ENCODE measurements at places on chromosomes 7 and 10. TPM values are rescaled to one million over a fixed set of nuclear protein-coding genes. Genes with fewer than 3 reads are reported as not detected.

The PPP1R3C gene
- total RNA-seq, result 30.0 TPM

The FAM25C gene
- not detected for total RNA-seq

The RINT1 gene
- 26.0 TPM for total RNA-seq

The NEUROG3 gene
- total RNA-seq, result 7.3 TPM

The FAM237B gene
- total RNA-seq, result not detected

The SPDYE8 gene
- total RNA-seq, result 0.22 TPM

- H3K27ac ChIP-seq, result no peak overlapping the region
- H3K4me3 ChIP-seq, result no peak overlapping the region
- no peak for DNase-seq
- no peaks in the 10 kb centered on the region for H3K36me3 ChIP-seq
- H3K4me1 ChIP-seq, result no peaks in the 10 kb centered on the region
These were observed 80.8 kb upstream of the KLF14 start for GRCh38 chr7:130814778-130815335.

GRCh38 chr7:6507906-6508305 is 43.4 kb downstream of the GRID2IP start:
- H3K4me3 ChIP-seq, result no peak overlapping the region
- no peaks in the 10 kb centered on the region for H3K27me3 ChIP-seq
- H3K4me1 ChIP-seq, result no peaks in the 10 kb centered on the region
- no peak for DNase-seq
- no peaks in the 10 kb centered on the region for H3K36me3 ChIP-seq

GRCh38 chr7:67731704-67732103 is 735.1 kb downstream of the TYW1 start:
- no peaks in the 10 kb centered on the region for H3K36me3 ChIP-seq
- H3K4me1 ChIP-seq, result peaks cover 16% of the 10 kb centered on the region
- DNase-seq, result no peak
- H3K27ac ChIP-seq, result peak overlapping the region; percentile 45

DNA sequence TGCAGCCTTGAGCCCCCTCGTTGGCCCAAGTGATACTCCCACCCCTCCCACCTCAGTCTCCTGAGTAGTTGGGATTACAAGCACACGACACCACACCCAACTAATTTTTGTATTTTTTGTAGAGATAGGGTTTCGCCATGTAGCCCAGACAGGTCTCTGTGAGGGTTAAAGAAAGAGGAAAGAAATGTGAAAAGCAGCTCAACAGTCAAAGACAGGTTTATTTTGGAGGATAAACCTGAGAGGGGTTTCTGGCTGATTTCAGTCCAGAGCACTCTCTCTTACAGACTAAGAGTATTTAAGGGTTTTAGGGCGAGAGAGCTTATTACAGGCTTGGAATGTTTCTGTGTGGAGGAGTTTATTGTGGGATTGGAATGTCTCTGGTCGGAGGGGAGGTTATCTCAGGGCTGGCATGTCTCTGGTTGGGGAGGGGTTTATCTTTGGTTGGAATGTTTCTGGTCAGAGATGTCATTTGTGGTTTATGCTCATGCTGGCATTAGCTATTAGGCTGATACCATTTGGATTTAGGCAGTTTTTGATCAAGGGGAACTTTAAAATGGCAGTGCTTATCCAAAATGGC is 26.1 kb upstream of the SNX10 start:
- no peak for DNase-seq
- H3K4me1 ChIP-seq, result no peaks in the 10 kb centered on the region
- no peak overlapping the region for H3K4me3 ChIP-seq
- H3K27ac ChIP-seq, result no peak overlapping the region
- no peaks in the 10 kb centered on the region for H3K27me3 ChIP-seq
- no peaks in the 10 kb centered on the region for H3K36me3 ChIP-seq

GRCh38 chr7:91135703-91136430 is 128.4 kb upstream of the FZD1 start:
- peaks cover 17% of the 10 kb centered on the region for H3K4me1 ChIP-seq
- no peaks in the 10 kb centered on the region for H3K27me3 ChIP-seq
- no peak for DNase-seq
- H3K4me3 ChIP-seq, result no peak overlapping the region
- no peak overlapping the region for H3K27ac ChIP-seq
- peaks cover 7% of the 10 kb centered on the region for H3K36me3 ChIP-seq

- no peaks in the 10 kb centered on the region for H3K36me3 ChIP-seq
- peaks cover 13% of the 10 kb centered on the region for H3K4me1 ChIP-seq
- no peak for DNase-seq
- no peaks in the 10 kb centered on the region for H3K27me3 ChIP-seq
- no peak overlapping the region for H3K4me3 ChIP-seq
These were observed 366.2 kb downstream of the PCDH15 start for GRCh38 chr10:54434782-54435181.

DNA sequence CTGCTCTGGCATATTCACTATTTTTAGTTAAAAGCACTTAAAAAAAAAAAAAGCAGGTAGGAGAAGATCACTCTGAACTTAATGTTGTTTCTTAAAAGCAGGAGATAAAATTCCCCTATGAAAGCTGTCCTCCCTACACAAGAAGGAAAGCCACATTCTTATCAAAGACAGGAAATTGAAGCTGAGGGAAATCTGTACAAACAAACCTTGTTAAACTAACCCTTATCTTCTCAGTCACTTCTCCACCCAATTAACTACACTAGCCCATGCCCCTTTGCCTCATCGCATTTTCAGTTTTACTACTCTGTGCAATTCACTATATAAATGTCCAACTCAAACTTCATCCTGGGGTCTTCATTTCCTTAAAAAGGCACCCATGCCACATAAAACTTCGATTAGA is 2.7 kb upstream of the CDCA7L start:
- H3K4me1 ChIP-seq, result peaks cover 20% of the 10 kb centered on the region
- no peaks in the 10 kb centered on the region for H3K36me3 ChIP-seq
- H3K27me3 ChIP-seq, result peaks cover 11% of the 10 kb centered on the region
- H3K27ac ChIP-seq, result no peak overlapping the region
- no peak for DNase-seq

- no peaks in the 10 kb centered on the region for H3K4me1 ChIP-seq
- no peak for DNase-seq
- H3K36me3 ChIP-seq, result no peaks in the 10 kb centered on the region
- H3K27ac ChIP-seq, result no peak overlapping the region
- H3K4me3 ChIP-seq, result no peak overlapping the region
These were observed 109.0 kb upstream of the VIPR2 start for GRCh38 chr7:159253657-159254056.

GRCh38 chr10:15344876-15345285 is 26.2 kb downstream of the FAM171A1 start:
- H3K36me3 ChIP-seq, result no peaks in the 10 kb centered on the region
- H3K27me3 ChIP-seq, result no peaks in the 10 kb centered on the region
- DNase-seq, result no peak

DNA sequence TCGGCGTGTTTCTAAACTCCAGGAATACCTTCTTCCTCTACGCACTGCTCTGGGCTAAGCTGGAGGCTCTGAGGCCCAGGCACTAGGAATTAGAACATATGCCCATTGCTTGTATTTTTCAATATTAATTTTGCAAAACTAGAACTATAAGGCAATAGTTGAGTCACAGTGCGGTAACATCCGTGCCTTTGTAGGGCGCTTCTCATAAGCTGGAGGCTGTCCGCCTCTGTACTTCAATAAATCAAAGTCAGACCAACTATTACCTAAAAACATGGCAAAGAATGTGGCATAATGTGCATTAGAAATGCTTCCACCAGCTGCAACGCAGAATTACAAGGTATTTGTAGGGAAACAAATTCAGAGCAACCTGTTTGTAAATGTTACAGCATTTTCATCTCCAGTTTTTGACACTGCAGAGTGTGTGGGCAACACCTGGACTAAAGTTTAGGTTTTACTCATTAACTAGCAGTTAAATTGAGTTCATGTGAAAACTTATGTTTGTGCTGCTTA is 440 bp upstream of the MINDY3 start:
- peak overlapping the region; percentile 99 for H3K4me3 ChIP-seq
- peaks cover 29% of the 10 kb centered on the region for H3K27me3 ChIP-seq
- no peaks in the 10 kb centered on the region for H3K36me3 ChIP-seq
- DNase-seq, result no peak

DNA sequence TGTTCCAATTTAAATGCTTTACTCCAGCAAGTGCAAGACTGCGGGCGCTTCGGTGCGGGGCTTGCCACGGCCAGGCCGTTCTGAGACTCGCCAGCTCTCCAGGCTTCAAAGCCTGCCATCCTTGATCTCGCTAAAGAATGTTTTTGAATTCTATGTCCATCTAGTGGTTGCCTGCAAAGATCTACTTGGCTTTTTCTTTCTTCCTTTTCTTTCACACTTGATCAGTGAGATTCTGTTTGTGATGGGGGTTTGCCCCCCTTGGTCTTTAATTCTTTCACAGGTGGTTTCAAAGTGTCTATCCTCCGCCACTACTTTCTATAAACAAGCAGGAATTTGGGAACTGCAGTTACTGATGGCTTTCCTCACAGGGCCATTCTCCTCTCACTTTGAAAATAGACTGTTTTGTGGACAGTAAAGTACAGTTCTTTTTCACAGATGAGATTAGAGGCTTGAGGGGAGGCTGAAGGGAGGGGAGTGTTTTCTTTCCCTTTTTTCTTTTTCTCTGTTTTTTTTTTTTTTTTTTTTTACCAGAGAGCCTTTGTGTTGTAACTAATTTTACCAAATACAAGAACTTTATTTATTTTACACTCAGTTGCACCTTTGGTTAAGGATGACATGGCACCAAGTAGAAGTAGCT is 15.2 kb upstream of the FBXW4 start:
- H3K36me3 ChIP-seq, result no peaks in the 10 kb centered on the region
- H3K4me1 ChIP-seq, result peaks cover 4% of the 10 kb centered on the region
- H3K27me3 ChIP-seq, result peaks cover 18% of the 10 kb centered on the region
- no peak for DNase-seq
- no peak overlapping the region for H3K4me3 ChIP-seq

DNA sequence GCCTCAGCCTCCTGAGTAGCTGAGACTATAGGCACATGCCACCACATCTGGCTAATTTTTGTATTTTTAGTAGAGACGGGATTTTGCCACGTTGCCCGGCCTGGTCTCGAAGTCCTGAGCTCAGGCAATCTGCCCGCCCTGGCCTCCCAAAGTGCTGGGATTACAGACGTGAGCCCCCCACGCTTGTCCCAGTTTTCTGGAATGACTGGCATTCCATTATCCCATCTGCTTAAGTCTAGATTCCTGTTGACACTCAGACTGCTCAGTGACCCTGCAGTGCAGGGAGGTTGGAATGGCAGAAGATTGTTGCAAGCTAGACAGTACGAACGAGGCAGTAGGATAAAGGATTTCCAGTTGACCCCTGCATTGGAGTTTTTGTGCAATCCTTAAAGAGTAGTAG is 135.1 kb upstream of the NPS start:
- H3K4me3 ChIP-seq, result no peak overlapping the region
- no peak for DNase-seq
- peaks cover 11% of the 10 kb centered on the region for H3K36me3 ChIP-seq
- no peaks in the 10 kb centered on the region for H3K27me3 ChIP-seq
- no peak overlapping the region for H3K27ac ChIP-seq

DNA sequence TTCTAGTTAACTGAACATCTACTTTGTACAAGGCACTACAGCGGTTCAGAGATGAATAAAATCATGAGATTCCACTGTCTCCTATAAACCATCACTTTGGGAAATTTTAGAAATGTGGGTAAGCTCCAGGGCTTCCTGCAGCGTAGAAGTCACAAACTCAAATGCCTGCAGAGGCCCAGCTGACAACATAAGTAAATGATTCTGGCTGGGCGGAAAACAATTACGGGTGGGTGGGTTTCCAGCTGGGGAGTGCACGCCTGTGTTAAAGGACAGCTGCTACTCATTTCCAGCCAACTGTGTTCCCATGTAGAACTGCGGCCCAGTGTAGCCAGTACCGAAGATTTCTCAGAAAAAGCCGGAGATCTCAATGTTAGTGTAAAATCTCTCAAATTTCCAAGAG is 69.5 kb upstream of the ATRNL1 start:
- peaks cover 5% of the 10 kb centered on the region for H3K4me1 ChIP-seq
- no peaks in the 10 kb centered on the region for H3K36me3 ChIP-seq
- H3K27ac ChIP-seq, result no peak overlapping the region
- H3K27me3 ChIP-seq, result peaks cover 33% of the 10 kb centered on the region
- no peak overlapping the region for H3K4me3 ChIP-seq

- no peaks in the 10 kb centered on the region for H3K36me3 ChIP-seq
- no peaks in the 10 kb centered on the region for H3K27me3 ChIP-seq
- H3K4me1 ChIP-seq, result no peaks in the 10 kb centered on the region
- no peak for DNase-seq
- no peak overlapping the region for H3K27ac ChIP-seq
These were observed 516.7 kb downstream of the ADRA2A start for GRCh38 chr10:111593578-111593977.

- H3K4me1 ChIP-seq, result peaks cover 7% of the 10 kb centered on the region
- H3K4me3 ChIP-seq, result no peak overlapping the region
- no peaks in the 10 kb centered on the region for H3K36me3 ChIP-seq
- H3K27me3 ChIP-seq, result peaks cover 5% of the 10 kb centered on the region
These were observed 174.1 kb upstream of the GPR26 start for GRCh38 chr10:123492016-123492415.

GRCh38 chr7:155358948-155359712 is 61.5 kb downstream of the INSIG1 start:
- no peak overlapping the region for H3K4me3 ChIP-seq
- no peaks in the 10 kb centered on the region for H3K36me3 ChIP-seq

GRCh38 chr10:78528749-78529204 is 495.1 kb downstream of the RPS24 start:
- peaks cover 32% of the 10 kb centered on the region for H3K4me1 ChIP-seq
- H3K27ac ChIP-seq, result peak overlapping the region; percentile 80
- peaks cover 5% of the 10 kb centered on the region for H3K27me3 ChIP-seq
- peaks cover 1% of the 10 kb centered on the region for H3K36me3 ChIP-seq
- DNase-seq, result peak; percentile 20
- H3K4me3 ChIP-seq, result peak overlapping the region; percentile 33

DNA sequence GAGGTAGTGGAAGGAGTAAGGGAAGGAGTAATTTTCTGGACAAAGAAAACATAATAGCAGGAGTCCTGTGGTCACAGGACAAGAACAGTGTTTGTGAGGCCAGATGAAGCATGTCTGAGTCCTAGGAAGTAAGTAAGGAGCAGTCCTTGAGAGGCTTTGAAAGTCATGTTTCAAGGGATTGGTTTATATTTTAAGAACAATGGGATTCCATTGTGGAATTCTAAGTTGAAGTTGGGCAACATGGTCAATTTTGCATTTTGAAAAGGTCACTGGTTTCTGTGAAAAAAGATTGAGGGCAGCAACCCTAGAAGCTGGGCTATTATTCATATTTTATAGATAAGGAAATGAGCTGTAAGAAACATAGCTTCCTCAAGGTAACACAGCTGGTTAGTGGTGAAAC is 10.8 kb upstream of the SLC25A28 start:
- no peaks in the 10 kb centered on the region for H3K4me1 ChIP-seq
- no peak overlapping the region for H3K4me3 ChIP-seq
- no peak overlapping the region for H3K27ac ChIP-seq
- H3K36me3 ChIP-seq, result no peaks in the 10 kb centered on the region
- H3K27me3 ChIP-seq, result peaks cover 3% of the 10 kb centered on the region

- no peaks in the 10 kb centered on the region for H3K4me1 ChIP-seq
- peaks cover 13% of the 10 kb centered on the region for H3K36me3 ChIP-seq
- DNase-seq, result no peak
- no peaks in the 10 kb centered on the region for H3K27me3 ChIP-seq
- no peak overlapping the region for H3K4me3 ChIP-seq
These were observed 14.6 kb downstream of the AP5Z1 start for GRCh38 chr7:4790078-4790465.

GRCh38 chr10:3780771-3781467 is 4.1 kb downstream of the KLF6 start:
- H3K4me3 ChIP-seq, result peak overlapping the region; percentile 56
- peaks cover 52% of the 10 kb centered on the region for H3K36me3 ChIP-seq
- peaks cover 35% of the 10 kb centered on the region for H3K4me1 ChIP-seq

All from progenitor cell of endocrine pancreas (in vitro differentiated cells).